ENCODE measurements at places on chromosomes 1 and 21.

DNA sequence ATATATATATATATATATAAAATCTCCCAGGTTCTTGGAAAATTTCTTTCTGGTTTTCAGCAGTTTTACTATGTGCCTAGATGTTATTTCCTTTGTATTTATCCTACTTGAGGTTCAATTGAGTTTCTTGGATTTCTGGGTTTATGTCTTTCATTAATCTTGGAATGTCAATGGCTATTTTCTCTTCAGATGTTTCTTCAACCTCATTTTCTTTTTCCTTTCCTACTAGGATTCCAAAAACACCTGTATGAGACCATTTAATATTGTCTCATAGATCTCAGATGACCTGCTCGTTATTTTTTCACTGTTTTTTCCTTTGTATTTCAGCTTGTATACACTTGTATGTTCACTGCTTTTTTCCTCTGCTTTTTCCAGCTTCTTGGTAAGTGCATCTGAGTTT, 95.4 kb upstream of the DESI2 start:
- no peak for DNase-seq

GRCh38 chr1:238248356-238248755, 357.6 kb upstream of the ZP4 start:
- no peak for DNase-seq

GRCh38 chr1:6745073-6745472, 40.2 kb upstream of the CAMTA1 start:
- DNase-seq: no peak

DNA sequence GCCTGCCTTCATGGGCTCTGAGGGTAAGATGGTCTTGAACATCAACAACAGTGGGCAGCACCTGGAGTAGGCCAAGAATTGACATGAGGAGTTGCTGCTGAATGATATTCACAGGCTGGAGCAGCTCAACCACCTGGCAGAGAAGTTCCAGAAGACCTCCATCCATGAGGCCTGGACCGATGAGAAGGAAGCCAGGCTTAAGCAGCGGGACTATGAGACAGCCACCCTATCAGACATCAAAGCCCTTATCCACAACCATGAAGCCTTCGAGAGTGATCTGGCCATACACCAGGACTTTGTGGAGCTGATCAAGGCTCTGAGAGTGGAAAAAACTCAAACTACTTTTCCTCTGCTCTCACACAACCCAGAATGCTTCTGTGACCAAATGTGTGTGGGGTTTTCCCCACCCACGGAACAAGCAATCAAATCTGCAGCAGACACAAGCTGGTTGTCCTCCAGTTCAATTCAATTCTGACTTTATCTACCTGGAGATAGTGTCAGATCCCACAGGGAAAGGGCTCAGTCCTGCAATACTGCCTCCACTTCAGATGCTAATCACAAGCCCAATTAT, 12.1 kb upstream of the EPHA10 start:
- DNase-seq: peak; percentile 27

GRCh38 chr1:217062586-217062985, 339.4 kb upstream of the ESRRG start:
- no peak for DNase-seq

DNA sequence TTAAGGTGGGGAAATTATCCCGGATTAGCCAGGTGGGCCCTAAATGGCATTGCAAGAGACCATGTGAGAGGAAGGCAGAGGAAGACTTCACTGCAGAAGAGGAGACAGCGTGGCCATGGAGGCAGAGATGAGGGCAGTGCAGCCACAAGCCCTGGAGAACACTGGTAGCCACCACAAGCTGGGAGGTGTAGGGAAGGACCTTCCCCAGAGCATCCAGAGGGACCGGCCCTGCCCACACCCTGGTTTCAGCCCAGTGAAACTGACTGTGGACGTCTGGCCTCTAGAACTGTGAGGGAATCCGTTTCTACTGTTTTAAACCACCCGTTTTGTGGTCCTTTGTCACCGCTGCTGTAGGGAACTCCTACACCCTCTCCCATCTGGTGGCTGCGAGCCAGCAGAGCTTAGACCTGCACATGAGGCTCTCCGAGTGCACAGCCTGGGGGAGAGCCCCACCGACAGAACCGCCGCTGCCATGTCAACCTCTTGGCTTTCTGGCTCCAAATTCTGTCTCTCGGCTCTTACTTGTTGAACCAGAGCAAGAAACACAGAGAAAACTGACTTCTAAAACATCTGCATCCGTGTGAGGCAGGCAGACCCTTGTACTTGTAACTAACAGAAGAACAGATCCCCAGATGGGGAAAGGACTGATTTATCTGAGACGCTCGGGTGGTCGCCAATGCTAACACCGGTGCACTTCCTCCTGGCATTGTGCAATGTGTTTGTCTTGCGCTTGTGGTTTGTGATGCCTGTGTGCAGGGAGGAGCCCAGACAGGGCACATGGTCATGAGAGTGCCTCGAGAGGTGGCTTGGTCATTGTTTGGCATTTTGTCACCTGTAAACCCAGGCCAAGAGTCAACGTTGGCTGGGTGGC, 90.8 kb upstream of the TMPRSS2 start:
- no peak for DNase-seq

GRCh38 chr1:155794605-155795245, 62.3 kb downstream of the GON4L start:
- no peak for DNase-seq

- peak; percentile 26 for DNase-seq
Observed at GRCh38 chr1:197919346-197920066, 2.3 kb downstream of the LHX9 start.

DNA sequence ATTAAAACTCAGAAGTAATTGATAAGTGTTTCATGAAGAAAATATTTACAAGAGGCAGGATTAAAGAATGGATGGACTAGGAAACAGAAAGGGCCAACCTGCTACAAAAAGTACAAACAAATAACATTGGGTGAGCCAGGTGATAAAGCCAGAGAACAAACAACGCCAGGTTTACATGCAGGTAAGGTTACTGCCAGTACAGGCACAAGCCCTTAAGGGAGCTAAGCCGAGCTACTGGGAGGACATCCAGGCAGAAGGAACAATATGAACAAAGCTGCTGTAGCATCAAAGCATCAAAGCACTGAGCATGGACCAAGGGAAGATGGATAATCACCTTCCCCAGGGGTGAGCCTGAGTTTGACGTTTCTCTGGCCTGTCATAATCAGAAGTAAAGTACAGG, 380.7 kb downstream of the SEC16B start:
- DNase-seq: no peak

GRCh38 chr1:247471445-247472016, 13.6 kb upstream of the OR2B11 start:
- DNase-seq: no peak

DNA sequence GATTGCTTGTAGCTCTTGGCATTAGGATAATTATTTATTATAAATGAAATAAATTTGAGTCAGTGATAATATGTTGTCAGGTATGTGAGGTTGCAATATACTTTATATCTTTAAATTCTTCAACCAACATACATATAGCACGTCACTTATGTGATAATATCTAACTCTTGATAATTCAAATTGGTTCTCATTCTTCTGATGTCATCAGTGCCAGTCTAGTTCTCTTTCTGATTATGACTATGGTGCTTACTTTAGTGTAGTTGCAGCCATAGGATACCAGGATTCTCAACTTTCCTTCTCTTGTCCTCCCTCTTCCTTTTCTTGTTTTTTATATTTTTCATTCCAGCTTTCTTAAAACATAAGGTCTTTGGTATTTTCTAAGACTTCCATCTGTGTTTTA, 34.8 kb upstream of the ATP6V1G3 start:
- no peak for DNase-seq

GRCh38 chr1:82094136-82094535, 293.4 kb downstream of the ADGRL2 start:
- DNase-seq: no peak

DNA sequence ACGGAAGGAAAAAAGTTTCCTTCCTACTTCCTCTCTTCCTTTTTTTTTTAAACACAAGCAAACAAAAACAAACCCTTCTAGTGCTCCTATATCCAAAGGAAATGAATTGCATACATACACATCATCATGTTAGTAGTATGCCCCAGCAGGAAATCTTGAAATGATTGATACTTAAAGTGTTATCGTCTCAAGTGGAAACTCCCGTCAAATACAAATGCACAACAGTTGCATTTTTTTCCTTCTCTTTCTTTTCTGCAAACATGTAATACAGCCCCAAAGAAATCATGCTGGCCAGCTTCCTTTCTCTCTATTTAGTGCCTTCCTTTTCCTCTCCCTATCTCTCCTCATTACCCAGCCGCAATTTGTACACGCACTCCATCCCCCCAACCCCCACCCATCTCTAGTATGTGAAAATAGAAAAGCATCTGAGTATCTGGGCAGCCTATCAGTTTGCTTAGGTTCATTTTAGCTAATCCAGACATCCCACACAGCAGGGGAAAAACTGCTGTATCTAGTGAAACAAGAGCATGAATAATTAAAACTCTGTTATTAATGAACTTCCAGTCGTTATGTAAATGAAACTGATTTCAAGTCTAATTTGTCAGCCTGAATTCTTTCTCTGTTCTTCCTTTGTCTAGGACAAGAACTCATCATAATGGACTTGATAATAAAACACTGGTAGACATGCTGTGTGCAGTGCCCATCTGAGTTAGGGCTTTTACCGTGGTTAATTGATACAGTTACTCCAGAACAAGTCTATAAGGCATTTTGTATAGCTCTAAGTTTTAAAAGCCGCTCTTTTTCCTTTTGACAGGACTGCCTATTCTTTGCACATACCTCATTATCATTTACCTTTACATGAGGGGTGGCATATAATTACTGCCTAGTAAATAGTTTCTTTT, 336.5 kb upstream of the ADGRL2 start:
- DNase-seq: no peak

DNA sequence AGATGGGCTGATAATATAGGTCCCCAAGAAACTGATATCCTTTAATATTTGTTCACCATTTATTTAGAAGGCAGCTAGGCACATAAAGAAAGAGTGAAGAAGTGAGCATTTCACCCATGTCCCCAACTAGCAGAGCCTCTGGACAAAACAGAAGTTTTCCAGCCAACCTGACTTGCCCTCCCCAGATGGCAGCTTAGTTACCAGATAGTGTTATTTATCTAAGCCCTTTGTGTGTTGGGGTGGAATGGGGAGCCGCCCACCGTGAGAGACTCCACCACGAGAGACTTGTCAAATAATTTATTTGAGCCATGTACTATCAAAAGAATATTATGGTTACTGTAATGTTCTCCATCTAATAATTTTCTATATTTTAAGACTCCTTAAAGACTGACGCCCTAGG, 54.9 kb upstream of the C1orf198 start:
- no peak for DNase-seq

GRCh38 chr1:91683598-91683951, 182.9 kb downstream of the CDC7 start:
- no peak for DNase-seq

DNA sequence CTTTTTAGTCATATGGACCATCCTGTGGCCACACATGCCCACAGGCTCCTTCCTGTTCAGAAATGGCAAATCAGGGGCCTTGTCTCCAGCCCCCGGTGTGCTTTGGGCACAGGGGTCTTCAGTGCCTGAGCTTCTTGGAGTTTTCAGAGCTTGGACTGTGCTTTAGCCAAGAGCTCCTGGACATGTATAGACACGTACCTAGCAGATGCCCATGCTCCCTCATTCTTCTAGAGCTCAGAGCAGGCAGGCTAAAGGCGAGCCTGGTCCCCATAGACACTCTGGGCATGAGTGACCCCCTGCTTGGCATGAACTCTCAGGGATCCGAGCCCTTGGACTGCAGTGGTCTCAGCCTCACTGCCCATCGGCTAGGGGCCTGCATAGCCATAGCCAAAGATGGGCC, 106.8 kb downstream of the EPHB2 start:
- no peak for DNase-seq

DNA sequence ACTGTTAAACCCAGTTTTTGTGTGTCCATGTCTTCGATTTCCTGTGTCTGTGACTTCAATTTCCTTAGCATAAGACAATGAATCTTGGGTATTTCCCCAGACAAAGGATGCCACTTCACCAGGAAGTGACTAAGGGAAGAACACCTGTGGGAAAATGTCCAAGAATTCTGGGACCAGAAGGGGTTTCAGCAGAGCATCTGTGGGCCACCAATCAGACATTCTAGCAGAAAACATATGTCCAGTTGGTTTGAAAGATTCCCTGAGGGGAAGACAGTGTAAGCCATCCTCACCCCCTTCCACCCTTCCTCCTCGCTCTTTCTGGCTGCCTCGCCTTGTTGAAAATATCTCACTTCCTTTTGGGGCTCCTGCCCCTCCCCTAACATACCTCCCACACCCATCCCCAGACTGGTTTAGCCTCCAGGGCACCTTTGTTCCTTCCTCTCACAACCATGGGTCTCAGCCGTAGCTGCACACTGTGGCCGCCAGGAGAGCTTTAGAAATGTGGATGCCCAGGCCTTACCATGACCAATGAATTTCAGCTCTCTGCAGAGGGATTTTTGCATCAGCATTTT, 25.5 kb upstream of the IFNAR1 start:
- DNase-seq: peak; percentile 27

DNA sequence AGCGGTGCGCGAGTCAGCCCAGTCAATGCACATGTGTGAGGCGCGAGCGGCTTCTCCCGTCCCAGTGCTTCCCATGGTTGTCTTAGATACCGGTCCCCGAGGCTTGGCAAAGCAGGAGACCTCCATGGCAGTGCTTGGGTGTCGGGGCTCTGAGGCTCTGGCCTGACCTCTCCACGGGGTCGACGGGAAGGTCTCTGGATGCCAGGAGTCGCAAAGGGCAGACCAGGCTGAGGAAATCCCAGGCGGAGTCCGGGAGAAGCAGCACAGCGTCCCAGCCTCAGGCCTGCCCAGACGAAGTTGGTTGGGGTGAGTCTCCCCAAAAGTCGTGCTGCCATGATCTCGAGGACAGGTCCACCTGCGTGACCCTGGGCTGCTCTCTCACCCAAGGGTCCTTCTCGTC, 3881.6 kb downstream of the SRGAP2C start:
- DNase-seq: no peak

DNA sequence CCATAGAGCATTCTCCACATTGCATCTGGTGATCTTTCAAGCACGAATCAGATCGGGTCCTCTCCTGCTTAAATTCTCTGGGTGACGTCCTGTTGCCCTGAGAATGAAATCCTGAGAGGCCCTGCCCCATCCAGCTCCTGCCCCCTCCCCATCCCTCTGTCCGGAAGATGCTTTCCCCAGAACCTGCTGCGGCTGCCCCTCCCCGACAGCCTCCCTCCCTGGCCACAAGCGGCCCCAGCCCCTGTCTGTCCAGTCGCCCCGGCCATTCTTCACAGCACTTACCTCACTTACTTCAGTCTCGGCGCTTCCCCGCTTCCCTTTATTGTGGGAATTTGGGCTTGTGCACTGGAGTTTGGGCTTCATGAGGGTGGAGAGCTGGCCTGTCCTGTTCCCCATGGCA, 40.3 kb downstream of the TAS1R2 start:
- DNase-seq: no peak

- DNase-seq: no peak
Observed at GRCh38 chr1:36258960-36259344, 34.7 kb downstream of the THRAP3 start.

DNA sequence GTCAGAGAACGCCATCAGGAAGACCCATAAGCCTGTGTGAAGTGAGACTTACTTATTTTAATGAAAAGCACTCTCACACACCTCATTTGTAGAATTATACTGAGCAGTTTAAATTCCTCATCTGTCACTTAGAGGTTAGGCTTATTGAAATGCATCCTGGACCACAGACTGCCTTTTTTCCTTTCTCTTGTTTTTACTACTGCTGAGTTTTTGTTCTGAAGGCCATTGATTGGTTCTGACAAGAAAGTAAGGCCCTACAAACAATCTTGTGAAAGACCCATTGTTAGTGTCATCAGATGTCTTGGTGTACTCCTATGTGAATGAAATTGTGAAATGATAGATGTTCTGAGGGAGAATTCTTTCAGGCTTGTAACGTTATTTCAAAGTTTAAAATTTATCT, 1343.3 kb upstream of the ADGRL2 start:
- DNase-seq: no peak

- no peak for DNase-seq
Observed at GRCh38 chr1:34709547-34709946, 45.3 kb upstream of the GJB5 start.

GRCh38 chr1:8136766-8137165, 110.7 kb upstream of the ERRFI1 start:
- no peak for DNase-seq
